AG04449 (cell line): ENCODE measurements at places on chromosomes 5 and 9.
A peak's percentile ranks its signal among the peaks of the same experiment; 100 is the strongest.

- DNase-seq, result no peak
Measured at GRCh38 chr5:161369022-161369421, 177.5 kb downstream of the GABRB2 start.

GRCh38 chr5:53913941-53914340 lies 353.5 kb downstream of the NDUFS4 start:
- DNase-seq, result no peak

DNA sequence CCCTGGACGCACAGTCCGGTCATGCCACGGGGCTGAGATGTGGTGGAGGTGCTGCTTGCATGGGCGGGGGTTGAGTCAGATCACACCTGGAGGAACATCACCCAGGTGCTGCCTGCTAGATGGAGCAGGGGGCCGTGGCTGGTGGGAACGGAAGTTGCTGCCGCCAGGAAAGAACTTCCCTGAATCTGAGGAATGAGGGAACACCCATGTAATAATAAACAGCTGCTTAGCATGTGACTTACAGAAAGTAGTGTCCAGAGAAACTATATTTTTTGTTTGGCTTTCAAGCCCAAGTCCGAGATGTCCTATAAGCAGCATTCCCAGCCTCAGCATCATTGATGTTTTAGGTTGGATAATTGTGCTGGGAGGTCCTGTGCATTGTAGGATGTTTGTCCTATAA lies 27.1 kb upstream of the FAM240B start:
- DNase-seq, result no peak

DNA sequence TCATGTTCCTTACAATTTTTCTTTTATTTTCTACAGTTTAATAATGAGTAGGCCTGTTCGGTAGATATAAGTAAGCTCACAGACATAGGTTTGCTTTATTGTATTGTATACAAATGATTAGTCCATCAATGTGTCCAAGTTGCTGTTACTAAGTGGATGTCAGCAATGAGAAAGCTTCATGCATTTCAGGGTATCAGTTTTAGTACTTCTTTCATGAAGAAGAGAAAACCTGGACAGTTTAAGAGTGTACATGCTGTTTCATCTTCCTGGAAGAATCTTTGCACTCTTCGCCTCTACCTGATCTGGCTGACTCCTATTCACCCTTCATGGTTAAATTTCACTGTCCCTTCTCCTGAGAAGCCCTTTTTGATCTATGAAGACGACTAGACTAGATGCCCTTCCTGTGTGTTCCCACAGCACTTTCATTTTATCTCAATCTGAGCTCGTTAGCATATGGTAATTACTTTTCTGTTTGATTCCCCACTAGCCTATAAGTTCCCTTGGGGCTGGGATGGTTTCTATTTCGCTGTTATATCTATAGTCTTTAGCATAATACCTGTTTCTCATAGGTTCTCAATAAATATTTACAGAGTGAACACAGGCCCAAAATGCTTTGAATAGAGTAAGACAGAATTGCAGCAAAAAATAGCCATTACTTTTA lies 70.7 kb downstream of the CETN3 start:
- DNase-seq, result no peak

GRCh38 chr5:142846406-142846805 lies 76.2 kb downstream of the ARHGAP26 start:
- DNase-seq, result no peak

DNA sequence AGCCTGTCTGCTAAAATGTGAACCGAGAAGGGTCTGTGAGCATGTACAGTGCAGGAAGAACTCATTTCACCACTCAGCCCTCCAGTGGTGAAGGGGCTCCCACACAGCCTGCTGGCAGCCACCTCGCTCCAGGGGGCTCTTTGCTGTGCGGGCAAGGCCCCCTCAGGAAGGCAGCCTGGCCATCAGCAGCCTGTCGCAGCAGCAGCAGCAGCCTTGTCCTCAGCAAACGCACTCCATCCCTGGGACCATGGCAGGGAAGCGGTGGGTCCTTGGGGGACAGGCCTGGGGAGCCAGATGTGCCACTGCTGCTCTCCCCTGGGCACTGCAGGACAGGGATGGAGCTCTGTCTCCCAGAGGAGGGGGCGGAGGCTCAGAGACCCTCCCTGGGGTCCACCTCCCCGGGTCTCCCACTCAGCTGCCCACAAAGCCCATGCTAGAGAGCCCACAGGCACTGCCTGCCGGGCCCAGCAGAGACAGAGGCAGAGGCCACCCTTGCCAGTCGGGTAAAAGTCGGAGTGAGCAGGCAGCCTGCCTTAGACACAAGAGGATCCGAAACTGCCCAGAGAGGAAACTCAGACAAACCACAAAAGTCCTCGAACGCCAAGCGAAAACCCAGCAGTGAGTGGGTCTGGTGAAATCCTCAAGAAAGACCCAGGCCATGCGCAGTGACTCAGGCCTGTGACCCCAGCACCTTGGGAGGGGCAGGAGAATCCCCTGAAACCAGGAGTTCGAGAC lies 8.0 kb downstream of the BRD3 start:
- DNase-seq, result no peak

DNA sequence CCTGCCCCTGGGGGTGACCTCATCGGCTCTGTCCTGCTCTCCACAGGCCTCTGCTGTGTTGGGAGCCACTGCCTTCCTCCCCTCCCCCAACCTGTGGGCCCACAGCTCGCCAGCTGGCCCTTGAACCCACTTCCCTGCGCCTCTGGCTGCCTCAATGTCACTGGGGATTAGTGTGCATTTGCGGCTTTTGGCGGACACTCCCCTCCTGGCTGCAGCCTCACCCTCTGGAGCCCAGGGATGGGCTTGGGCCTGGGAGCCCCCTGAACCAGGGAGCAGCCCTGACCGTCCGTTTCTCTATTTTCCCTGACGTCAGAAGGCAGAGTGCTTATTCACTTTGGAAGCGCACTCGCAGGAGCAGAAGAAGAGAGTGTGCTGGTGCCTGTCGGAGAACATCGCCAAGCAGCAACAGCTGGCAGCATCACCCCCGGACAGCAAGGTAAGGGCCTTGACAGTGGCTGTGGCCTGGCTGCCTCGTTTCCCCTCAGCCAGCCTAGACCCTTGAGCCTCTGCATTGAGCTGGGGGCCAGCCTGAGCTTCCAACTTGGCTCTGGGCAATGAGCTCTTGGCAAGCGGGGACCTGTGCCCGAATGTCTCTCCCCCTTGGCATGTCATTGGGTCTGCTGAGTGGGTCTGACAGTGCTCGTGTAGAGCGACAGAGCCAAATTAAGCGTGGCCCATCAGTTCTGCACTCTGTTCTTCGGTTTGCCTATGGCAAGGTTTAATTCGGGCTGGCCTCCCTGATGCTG lies 73.1 kb downstream of the RGS3 start:
- DNase-seq, result no peak

- DNase-seq, result no peak
Measured at GRCh38 chr5:178403351-178403750, 170.7 kb upstream of the PHYKPL start.

DNA sequence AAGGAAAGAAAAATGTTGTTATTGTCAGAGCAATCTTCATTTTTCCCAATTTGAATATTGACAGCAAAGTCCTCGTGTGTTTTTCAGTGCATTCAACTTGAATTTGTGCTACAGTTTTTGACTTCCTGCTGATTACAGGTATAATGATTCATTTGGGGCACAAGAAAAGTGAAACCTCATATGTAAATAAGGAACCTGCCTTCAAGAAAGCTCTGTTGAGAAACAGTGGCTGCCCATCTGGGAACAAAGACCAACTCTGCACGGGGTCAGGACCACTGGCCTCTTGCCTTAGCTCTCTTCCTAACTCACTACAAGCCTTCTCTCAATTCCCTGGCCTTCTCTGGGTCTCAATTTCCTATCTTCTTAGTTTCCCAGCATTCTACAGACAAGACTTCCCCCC lies 21.0 kb downstream of the TIMD4 start:
- DNase-seq, result no peak

- no peak for DNase-seq
Measured at GRCh38 chr9:25813478-25813877, 135.2 kb upstream of the TUSC1 start.

- no peak for DNase-seq
Measured at GRCh38 chr5:66807743-66808142, 211.6 kb downstream of the MAST4 start.

GRCh38 chr5:32275396-32275741 lies 37.4 kb downstream of the MTMR12 start:
- no peak for DNase-seq

GRCh38 chr5:137486707-137487106 lies 12.4 kb downstream of the SPOCK1 start:
- DNase-seq, result no peak

DNA sequence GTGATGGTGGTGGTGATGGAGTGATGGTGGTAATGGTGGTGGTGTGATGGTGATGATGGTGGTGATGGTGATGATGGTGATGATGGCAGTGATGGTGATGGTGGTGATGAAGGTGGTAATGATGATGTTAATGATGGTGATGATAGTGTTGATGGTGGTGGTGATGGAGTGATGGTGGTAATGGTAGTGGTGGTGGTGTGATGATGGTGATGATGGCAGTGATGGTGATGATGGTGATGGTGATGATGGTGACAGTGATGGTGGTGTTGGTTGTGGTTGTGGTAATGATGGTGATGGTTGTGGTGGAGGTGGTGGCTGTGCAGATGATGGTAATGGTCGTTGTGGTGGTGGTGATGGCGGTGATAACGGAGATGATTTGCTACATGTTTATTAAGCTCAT lies 7.3 kb downstream of the STKLD1 start:
- DNase-seq, result no peak

- no peak for DNase-seq
Measured at GRCh38 chr9:96206156-96206751, 95.7 kb downstream of the HSD17B3 start.

- DNase-seq, result no peak
Measured at GRCh38 chr9:137975936-137976565, 98.5 kb downstream of the CACNA1B start.

- no peak for DNase-seq
Measured at GRCh38 chr5:181024245-181025064, 15.6 kb upstream of the BTNL9 start.

DNA sequence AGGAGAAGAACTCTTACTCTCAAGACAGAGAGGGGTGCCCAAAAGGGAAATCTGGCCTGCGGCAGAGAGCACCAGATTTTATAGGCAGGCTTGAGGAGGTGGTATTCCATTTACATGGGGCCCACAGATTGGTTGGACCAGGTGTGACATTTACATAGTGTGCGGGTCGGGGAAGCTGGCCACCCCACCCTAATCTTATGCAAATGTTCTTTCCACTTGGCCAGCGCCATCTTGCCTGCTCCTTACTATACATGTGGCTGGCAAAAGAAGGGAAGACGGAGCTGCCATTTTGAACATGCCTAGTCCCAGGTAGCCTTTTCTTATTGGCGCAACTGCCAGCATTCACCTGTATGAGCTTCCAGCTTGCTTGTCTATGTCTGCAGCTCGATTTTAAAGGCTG lies 34.8 kb downstream of the PLEKHG4B start:
- no peak for DNase-seq

DNA sequence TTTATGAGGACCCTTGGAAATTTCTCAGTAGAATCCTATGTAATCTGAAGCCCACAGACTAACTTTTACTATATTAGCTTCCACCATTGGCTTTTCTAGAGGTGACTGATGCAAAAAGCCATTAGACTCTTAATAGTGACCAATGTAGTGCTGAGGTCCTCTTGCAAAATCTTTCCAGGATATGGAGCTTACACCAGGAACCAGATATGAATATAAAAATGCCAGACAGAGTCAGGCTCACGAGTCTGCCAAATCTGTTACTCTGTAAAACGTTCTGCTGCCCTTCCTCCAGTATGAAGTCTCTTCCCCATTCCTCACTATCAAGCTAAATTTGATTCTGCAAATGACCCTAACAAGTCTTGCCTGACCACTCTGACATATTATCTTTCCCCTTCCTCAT lies 73.4 kb upstream of the C6 start:
- DNase-seq, result no peak

GRCh38 chr9:105385381-105385985 lies 62.4 kb upstream of the FSD1L start:
- DNase-seq, result no peak

- no peak for DNase-seq
Measured at GRCh38 chr9:114785866-114786650, 19.8 kb downstream of the TNFSF15 start.

DNA sequence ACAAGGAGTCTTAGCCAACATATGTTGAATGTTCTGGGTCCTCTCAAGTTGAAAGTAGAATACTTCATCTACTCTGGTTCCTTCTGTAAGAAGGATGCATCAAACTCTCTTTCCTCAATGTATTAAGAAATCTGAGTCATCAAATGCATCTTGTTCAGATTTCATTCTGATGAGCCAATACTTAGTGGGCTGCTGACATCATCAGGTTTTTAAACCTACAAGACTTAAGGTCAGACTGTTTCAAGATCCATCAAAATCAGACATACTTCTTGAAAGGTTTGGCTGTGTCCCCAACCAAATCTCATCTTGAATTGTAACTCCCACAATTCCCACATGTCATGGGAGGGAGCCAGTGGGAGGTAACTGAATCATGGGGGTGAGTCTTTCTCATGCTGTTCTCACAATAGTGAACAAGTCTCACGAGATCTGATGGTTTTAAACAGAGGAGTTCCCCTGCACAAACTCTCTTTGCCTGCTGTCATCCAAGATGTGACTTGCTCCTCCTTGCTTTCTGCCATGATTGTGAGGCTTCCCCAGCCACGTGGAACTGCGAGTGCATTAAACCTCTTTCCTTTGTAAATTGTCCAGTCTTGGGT lies 168.8 kb downstream of the RAPGEF6 start:
- DNase-seq, result peak; percentile 46

- DNase-seq, result no peak
Measured at GRCh38 chr5:74424162-74424868, 216.2 kb downstream of the ENC1 start.

GRCh38 chr5:172498431-172499129 lies 44.3 kb upstream of the SH3PXD2B start:
- DNase-seq, result no peak

DNA sequence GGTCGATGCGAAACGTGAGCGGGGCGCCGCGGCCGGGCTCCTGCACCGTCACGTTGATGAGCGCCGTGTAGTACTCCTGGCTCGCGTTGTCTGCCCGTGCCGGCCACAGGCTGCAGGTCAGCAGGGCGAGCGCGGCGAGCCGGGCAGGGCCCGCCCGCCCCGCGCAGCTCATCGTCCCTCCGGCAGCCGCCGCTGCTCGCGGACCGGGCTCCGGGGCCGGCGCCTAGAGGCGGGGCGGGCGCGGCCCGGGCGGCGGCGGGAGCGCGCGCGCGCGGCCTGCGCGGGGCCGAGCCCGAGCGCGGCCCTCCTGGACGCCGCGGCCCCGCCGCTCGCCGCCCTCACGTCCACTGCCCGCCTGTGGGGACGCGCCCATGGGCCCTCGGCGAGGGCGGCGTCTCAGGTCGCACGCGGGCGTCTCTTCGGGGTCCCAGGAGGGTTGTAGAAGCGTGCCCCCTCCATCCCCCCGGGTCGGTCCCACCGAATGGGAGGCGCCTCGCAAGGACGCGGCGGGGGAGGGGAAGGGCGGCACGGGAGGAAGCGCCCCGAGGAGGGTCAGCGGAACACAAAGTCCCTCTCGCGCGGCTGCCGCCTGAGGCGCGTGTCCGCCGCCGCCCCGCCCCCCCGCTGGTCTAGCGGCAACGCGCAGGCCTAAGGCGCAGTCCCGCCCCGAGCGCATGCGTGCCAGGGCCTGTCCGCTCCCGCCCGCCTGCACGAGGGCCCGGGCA lies at the start of gene RNF130:
RNF130 (minus strand) TSS at position 229 of the 725 bp plus-strand sequence; CDS start at position 172, 57 bp downstream.
- DNase-seq, result peak; percentile 23

GRCh38 chr5:150700594-150701377 lies at the start of gene RBM22:
Gene RBM22, minus strand, starts transcription at chr5:150701062. Its CDS starts 77 bp downstream, at chr5:150700985.
- peak; percentile 26 for DNase-seq

- DNase-seq, result no peak
Measured at GRCh38 chr9:108125625-108126024, 636.1 kb upstream of the KLF4 start.
